Stimulated activated CD8-positive, alpha-beta memory T cell treated with anti-CD3 and anti-CD28 coated beads, Interleukin-12 subunit alpha, Interleukin-12 subunit beta, amount 100 ng/mL, for 4 hours (primary cell): ENCODE measurements at places on chromosomes 6 and 20.

- DNase-seq: no peak
Measured at GRCh38 chr6:33820243-33820642, 16.4 kb upstream of the MLN start.

GRCh38 chr6:12395898-12396297 lies 105.7 kb downstream of the EDN1 start:
- no peak for DNase-seq

DNA sequence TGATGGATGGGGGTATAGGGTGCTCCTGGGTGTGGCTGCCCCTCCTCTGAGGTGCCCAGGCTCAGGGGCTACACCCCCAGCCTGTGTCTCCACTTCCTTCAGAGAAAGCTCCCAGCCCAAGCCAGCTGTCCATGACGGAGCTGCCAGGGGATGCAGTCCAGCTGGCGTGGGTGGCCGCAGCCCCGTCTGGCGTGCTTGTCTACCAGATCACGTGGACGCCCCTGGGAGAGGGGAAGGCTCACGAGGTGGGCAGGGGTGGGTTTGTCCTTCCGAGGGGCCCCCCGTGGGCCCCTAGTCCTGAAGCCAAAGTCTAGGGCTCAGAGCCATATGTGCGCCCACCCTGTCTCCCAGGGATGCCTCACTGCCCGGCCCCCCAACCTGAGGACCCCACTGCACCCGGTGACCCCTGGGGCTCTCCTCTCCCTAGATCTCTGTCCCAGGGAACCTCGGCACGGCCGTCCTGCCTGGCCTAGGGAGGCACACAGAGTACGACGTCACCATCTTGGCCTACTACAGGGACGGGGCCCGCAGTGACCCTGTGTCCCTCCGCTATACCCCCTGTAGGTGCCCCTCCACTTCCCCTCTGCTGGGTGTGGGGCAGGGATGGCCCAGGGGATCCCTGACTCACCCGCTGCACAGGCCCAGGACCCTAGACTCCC lies 19.8 kb downstream of the COL20A1 start:
- DNase-seq: no peak

- no peak for DNase-seq
Measured at GRCh38 chr6:161393839-161394364, 120.0 kb upstream of the AGPAT4 start.

DNA sequence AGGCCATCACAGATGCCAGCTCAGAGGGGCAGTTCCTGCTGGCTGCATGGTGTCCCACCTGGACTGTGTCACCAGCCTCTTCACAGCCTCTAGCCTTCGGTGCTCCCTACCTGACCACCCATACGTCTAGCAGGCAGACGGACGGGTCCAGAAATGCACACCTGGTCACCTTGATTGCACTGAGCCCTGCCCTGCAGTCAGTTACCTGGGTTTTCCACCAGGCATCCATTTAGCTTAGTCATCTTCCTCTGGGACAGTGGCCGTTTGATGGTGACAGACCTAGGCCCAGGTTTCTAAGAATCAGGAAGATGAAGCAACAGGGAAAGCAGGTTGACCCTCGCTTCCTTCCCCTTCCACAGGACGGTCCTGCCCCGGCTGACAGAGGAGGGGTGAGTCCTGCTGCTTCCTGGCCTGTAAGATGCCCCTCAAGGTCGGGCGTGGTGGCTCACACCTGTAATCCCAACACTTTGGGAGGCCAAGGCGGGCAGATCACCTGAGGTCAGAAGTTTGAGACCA lies 9.8 kb upstream of the BPI start:
- no peak for DNase-seq

DNA sequence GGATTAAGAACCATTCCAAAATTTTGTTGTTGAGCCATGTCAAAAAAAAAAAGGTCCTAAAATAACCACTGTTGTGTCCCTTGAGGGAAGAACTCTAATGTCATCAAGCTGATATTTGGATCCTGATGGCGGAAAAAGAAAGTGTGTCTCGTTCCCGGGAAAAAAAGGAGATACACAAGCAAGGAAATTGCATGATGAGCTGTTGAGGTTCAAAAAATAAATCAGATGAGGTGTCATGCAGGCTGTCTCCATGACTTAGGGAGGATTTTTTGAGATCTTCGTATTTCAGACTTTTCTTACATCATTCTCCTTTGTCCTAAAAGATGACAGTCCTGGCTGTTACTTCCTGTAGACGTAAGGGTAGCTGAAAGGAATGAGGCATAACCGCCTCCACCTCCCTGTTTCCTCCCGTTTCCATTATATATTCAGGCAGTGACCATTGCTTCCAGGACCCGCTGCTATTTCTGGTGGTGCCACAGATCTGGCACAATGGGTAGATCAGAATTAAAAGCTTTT lies 117.3 kb upstream of the TNFAIP3 start:
- no peak for DNase-seq

DNA sequence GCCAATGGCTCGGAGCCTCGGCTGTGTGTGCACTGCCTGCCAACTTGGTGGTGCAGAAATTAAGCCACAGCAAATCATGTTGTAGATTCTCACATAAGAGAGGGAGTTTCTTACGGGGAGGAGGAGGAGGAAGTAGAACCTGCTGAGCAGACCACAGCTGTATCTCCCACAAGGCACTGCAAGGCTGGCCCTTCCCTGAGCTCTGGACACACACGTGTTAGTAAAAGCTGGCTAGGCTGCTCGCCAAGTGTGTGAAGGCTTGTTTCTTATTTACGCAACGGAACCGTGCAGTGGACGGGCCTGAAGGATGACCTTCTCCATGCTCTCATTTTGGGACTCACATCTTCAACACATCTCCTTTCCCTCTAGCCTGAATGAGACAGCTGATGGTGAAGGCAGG lies 15.7 kb upstream of the QKI start:
- DNase-seq: no peak

DNA sequence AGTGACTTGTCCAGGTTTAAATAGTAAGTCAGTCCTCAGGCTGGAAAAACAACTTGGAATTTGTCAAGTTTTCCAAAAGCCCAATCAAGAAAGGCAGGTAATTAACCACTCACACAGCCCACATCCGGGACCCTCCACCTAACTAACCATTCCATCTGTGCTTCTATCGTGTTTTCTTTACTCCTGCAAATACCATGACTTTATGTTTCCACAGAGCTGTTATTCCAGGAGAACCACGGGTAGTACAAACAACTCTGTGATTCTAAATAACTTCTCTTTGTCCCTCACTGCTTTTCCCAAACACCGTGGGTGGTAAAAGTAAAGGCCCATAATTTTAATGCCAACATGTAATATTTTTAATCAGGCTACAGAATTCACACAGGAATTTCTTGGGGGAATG lies 49.6 kb upstream of the NT5E start:
- no peak for DNase-seq

DNA sequence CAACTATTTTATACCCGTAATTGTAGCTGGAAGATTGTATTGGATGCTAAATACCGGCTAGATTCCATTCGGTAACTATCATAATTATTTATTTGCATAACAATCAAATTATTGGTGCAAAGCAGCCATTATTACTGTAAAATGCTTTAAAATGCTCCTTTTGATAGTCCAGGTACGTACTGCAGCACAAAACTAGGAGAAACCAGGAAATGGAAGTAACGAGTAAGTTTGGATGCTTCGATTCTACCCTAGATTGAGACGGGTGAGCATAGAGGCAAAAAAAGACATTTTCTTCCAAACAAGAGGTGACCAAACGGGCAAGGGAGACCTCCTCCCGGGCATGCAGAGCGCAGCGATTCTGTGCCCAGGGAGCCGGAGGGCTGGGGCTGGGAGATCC lies 469 bp upstream of the XRN2 start:
- DNase-seq: no peak

DNA sequence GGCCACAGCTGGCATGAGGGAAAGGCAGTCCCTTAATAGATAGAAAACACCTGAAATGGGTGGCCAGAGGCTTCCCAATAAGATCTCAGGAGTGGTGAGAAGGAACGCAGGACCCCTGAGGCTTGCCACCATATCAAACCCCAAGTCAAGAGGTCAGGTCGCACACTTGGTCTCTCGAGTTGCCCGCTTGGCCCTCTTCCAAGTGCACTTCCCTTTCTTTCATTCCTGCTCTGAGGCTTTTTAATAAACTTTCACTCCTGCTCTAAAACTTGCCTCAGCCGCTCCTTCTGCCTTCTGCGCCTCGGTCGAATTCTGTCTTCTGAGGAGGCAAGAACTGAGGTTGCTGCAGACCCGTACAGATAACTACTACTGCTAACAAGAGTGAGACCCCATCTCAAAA lies 64.2 kb downstream of the SLC2A10 start:
- no peak for DNase-seq

- no peak for DNase-seq
Measured at GRCh38 chr20:46543033-46543432, 7.4 kb downstream of the OCSTAMP start.

- no peak for DNase-seq
Measured at GRCh38 chr6:170152989-170153388, 137.9 kb downstream of the DLL1 start.

DNA sequence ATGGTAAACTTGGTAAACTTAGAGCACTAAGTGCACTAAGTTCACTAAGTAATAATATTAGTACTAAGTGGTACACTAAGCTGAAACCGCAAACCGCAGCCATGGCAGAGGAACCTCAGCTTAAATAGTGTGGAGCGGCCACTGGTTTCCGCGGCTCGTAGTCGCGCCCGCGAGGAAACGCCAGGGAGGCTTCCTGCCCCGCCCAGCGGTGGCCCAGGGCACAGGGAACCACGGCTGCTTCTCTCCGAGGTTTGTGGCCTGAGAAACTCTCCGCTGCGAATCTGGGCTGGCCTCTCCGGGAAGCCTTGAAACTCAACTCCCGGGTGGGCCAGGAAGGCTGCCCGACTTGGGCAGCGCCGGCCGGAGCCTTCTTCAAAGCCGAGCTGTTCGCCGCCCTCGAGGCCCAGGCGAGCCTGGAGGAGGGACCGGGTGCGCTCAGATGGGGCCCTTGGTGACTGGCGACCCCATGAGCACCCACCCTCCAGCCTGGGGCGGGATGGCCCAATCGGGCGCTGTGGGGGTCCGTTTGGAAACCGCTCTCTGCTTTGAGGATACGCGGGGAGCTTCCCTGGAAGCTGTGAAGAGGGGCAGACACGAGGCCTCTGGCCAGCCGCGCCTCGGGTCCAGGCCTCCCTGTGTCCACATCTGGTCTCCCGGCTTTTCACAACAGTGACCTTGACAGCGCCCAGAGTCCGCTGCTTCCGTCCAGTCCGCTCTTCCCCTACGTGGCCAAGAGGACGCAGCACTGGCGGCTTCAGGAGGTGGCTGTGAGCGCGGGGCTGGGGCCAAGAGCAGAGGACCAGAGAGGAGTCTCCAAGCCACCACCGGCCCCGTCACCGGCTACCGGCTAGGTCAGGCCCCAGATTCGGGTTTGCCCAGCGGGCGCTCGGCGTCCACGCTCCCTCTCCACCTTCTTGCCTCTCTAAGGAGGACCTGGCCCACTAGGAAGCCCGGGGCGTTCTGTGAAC lies 25.4 kb upstream of the HLA-E start:
- peak; percentile 46 for DNase-seq

- no peak for DNase-seq
Measured at GRCh38 chr20:57377350-57377749, 13.8 kb upstream of the RBM38 start.

DNA sequence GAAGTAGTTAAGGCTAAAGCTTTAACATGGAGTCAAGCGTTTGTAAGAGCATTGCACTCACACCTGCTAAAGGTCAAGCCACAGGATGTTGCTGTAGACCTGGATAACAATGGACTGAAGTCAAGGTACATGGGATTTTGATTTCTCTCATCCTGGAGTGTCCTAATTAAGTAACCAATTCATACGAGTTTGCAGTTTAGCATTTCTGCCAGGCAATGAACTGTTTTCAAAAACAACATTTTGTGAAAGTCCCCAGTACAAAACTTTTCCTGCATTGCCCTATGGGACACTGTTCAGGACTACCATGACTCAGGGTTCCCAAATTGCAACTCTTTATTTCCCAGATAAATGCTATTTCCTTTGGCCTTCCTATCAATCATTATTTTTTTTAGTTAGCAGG lies 17.4 kb upstream of the SIRPB1 start:
- no peak for DNase-seq

GRCh38 chr20:63394069-63394919 lies 33.1 kb upstream of the CHRNA4 start:
- DNase-seq: no peak

DNA sequence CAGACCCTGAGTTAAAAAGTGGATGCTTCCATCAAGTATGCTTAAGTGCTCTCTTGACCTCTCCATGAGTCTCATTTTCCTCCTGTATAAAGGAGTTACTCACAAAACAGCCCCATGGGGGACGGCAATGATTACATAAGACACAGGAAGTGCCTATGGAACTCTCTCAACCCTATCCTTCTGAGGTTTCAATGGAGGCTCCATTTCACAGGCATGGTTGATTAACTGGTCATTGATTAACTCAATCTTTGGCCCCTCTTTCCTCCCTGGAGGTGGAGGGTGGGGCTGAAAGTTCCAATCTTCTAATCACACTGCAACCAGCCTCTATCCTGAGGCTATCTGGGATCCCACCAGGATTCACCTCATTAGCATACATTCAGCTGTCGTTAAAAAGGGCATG lies 29.3 kb downstream of the CST8 start:
- DNase-seq: no peak

- no peak for DNase-seq
Measured at GRCh38 chr20:51077686-51078060, 54.8 kb upstream of the KCNG1 start.

- DNase-seq: no peak
Measured at GRCh38 chr20:45857882-45858216, 435 bp downstream of the ZSWIM3 start.

GRCh38 chr6:81793821-81794475 lies 41.5 kb upstream of the TENT5A start:
- no peak for DNase-seq

DNA sequence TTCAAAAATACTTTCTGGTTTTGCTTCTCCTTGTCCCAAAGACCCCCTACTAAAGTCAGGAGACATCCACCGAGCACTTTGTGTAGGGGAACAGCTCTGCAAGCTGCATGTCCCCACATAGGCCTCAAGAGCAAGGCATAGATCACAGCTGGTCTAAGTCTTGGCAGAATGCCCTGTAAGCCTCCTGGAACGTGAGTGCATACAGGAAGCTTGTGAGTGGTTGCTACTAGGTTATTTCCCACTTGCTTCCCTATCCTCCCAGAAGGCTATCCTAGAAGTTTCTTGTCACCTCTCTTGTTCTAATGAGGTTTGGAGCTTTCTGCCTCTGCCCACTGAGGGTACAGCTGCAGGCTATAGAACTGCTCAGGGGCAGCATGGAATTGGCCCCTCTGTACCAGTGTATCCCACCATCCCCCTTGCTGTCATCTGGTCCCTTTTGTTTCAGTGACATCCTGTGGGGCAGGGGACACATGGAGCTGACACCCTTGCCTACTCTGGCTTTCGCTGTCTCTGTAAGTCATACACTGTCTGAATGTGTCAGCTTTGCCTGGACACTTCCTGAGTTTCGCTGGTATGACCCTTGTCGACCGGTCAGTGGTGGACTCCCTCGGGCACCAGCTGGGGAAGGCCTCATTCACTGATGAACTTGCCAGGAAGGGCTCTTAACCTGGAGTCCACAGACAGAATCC lies 35.6 kb upstream of the KCNK16 start:
- no peak for DNase-seq

DNA sequence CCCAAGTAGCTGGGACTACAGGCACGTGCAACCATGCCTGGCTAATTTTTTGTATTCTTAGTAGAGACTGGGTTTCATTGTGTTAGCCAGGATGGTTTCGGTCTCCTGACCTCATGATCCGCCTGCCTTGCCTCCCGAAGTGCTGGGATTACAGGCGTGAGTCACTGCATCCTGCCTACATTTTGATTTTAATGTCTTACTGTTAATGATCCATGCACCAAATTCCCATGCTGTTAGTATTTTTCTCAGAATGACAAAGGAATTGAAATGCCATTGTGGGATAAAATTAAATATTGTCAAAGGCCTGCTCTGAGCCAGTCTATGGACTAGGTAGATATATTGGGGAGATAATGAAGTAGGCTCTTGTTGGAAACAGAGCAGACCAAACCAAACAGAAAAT lies 28.2 kb downstream of the CBFA2T2 start:
- DNase-seq: no peak
